ENCODE measurements at places on chromosomes 1 and 21.
A peak's percentile ranks its signal among the peaks of the same experiment; 100 is the strongest.

- no peak for DNase-seq
These were observed 370.8 kb downstream of the AMY1C start for GRCh38 chr1:104120525-104120924.

DNA sequence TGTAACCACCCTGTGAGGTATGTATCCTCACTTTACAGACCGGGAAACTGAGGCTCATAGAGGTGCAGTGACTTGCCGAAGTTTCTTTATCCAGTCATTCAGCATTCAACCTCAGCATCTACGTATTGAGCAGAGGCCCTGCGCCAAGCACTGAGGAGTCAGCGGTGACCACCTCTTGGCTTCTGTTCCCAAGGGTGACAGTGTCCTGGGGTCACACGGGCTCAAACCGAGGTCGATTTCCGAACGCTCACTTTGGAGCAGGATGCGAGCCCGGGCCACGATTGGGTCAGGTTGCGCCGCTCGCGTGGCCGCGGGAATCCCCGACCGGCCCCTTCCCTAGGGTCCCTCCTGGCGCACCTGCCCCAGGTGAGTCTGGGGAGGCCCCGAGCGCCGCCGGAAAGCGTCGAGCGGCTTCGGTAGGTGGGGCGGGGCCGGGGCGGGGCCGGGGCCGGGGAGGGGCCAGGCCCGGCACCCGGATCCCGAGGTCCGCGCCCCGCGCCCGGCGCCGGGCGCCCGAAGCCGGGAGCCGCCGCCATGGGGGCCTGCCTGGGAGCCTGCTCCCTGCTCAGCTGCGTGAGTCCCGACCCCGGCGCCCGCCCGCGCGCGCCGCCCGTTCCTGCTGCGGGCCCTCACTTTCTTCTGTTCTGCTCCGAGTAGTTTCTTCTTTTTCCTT, at the start of gene SERINC2:
Gene SERINC2, plus strand, starts transcription at position 482 of the 673 bp plus-strand sequence. Its CDS starts 53 bp downstream, at position 535.
- no peak for DNase-seq

DNA sequence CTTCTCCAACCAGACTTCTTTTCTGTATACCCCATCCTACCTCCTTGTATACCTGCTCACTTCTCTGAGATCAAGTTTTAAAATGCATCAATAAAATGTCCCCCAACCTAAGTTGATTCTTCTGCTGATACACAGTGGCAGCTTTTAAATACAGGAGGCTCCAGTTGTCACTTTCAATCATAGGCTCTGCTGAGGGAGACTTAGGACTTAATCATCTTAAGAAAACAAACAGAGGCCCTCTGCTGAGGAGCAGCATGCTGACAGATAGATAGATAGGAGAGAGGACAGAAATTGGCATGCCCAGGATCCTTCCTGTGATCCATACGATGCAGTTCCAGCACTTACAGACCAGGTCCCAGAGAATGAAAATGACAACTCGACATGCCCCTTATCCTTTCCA, 311.0 kb upstream of the PROX1 start:
- DNase-seq = no peak

- DNase-seq = no peak
These were observed 365.5 kb downstream of the KCTD3 start for GRCh38 chr1:215932558-215932957.

GRCh38 chr1:194067772-194068171, 881.4 kb upstream of the B3GALT2 start:
- no peak for DNase-seq

DNA sequence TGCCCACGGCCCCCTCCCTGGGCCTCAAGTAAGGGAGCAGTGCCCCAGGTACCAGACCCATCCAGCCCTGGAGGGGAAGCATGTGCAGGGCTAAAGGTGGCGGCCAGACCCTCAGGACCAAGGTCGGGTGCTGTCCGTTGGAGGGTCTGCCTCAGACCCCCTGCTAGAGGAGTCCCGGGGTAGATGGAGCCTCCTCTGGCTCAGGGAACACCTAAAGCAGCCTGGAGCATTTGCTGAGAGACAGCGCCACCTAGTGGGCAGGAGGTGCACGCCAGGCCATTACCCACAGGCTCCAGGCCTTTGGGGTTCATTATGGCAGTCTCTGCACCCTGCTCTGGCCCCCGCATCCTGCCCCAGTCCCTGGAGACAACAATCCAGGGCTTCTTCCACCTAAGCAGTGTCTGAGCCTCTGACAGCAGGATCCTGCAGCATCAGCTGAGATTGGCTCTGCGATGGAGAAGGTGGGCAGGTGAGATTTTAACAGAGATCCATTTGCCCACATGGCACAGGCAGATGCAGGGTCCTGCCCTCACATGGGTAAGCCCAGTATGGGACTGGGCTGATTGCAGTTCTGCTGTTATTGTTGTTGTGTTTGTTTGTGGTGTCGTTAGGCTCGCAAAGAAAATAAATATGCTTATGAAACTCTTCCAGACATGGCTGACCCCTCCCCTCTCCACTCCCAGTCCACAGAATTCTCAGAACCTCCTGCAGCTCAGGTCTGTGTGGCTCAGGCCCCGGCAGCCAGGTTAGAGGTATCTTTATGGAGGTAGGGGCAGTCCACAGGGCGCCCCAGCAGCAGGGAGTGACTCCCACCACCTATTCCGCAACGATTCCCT, 42.4 kb downstream of the CTNNBIP1 start:
- peak; percentile 51 for DNase-seq

- DNase-seq = no peak
These were observed 22.5 kb upstream of the DPYD start for GRCh38 chr1:97943354-97943753.

DNA sequence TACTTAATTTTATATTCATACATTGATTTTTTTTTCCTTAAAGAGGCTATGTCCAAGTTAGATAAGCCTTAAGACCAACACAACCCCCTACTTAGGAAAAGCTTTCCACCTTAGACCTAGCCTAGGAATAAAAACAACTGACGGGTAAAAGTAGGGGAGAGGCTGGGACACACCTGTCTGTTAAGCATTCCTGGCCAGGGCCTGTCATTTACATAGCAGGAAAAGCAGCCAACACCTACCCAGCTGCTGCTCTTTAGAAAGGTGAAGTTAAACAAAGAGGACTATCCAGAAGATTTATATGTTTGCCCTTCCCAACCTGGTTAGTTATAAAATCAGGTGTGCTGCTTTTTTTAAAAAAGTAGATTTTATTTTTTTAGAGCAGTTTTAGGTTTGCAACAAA, 29.1 kb upstream of the SAMD13 start:
- DNase-seq = no peak

DNA sequence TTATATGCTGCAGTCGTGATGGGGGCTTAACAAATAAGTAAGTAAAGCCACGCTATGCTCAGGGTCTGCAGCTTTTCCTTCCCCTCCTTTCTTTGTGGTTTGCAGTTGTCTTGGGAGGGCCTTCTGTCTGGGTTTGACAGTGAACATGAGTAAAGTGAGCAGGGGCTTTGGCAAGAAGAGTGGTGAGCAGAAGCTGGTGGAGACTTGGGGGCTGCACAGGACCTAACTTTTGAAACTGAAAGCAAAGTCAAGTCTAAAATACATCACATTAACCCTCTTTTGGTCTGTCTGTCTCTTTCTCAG, 368.6 kb upstream of the VAMP3 start:
- no peak for DNase-seq

DNA sequence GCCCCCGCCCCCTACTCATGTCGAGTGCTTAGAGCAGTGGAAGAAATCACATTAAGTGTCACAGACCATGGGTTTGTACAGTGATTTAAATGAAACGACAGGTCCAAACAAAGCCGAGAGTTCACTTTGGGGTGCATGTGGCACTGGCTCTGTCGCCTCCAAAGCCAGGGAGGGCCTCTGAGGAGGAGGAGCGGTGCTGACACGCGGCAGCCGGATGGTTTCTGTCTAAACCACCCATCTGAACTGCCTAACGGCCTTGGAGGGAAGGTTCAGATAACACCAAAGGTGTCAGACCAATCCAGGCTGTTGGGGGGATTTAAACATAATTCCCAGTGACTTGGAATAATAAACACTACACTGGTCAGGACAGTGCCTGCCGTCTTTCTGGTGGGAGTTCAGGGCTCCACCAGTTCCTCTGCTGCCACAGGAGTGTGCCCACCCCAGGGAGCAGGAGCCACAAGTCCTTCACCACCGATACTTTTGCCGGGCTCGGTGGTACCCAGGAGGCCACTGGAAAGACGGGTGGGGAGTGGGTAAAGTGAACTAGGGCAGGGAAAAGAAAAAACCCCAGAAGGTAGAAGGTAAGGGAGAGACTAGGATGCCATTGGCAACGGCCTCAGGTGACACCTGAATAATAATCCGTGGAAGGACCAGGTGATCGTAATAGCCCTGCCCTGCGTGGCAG, 78.2 kb downstream of the SLC66A1 start:
- no peak for DNase-seq

DNA sequence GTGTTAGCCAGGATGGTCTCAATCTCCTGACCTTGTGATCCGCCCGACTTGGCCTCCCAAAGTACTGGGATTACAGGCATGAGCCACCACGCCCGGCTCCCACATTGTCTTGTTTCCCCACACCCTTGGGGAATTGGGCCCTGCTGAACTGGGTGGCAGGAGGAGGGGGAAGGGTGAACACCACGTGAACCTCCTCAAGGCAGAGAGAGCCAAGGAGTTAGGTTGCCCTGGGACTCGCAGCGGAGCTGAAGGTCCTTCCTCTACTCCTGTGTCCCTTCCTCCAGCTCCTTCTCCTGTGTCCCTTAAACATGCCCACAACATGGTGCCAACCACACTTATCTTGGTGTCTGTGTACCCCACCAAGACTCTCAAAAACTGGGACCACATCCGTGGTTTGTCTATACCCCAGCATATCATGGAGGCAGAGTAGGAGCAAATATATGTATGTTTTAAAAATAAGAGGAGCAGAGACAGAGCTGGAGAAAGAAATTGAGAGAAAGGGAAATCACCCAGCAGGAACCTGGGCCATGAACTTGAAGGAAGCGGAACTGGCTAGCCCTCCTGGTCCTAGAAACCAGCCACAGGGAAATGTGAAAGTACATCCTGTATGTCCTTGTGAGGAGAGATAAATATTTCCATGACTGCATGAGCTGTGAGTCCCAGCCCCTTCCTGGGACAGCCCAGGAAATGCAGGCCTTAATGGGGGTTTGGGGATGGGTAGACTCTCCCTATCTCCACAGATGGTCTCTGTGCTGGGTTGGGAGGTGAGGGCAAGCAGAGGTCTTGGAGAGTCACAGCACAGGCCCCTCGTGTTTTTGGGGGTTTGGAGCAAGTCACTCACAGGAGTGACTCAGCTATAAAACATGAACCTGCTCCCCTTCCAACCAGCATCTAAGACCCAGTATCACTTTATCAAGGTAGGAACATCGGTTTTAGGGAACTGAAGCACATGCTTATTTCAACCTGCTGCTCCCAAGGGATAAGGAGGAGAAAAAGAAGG, 9.4 kb upstream of the TAL1 start:
- no peak for DNase-seq

DNA sequence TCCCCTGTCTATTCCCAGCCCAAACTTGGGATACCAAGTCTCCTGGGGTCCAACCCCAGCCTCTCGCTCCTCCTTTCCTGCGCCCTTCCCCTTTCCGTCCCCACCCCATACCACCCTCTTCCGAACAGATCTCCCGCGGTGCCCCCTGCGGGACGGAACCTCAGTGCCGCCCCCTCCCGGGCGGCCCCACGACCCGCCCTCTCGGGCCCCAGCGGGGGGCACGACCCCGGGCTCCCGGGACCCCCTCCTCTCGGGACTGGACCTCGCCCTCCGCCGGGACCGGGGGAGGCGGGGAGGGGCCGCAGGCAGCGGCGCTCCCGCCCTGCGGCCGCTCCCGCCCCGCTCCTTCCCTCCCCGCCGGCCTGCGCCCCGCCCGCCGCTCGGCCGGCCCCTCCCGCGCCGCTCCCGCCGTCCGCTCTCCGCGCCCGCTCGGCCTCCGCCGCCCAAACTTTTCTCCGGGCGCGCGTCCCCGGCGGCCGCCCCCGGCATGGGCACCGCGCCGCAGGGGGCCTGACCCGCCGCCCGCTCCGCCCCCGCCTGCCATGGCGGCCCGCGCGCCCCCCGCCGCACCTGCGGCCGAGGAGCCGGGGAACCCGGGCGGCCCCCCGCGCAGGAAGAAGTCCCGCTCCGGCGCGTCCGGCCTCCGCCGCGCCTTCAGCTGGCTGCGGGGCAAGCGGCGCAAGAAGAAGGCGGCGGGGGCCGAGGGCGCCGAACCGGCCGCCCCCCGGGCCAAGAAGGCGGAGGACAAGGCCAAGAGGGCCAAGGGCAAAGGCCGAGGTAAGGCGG, 39.0 kb upstream of the SYNC start:
- DNase-seq = no peak

GRCh38 chr1:10980841-10981727, 31.4 kb upstream of the TARDBP start:
- no peak for DNase-seq

GRCh38 chr1:114340892-114341291, 170.1 kb downstream of the TRIM33 start:
- no peak for DNase-seq

- no peak for DNase-seq
These were observed 36.7 kb downstream of the DNASE2B start for GRCh38 chr1:84434801-84435549.

- DNase-seq = no peak
These were observed 50.4 kb downstream of the KCNT2 start for GRCh38 chr1:196557797-196558196.

DNA sequence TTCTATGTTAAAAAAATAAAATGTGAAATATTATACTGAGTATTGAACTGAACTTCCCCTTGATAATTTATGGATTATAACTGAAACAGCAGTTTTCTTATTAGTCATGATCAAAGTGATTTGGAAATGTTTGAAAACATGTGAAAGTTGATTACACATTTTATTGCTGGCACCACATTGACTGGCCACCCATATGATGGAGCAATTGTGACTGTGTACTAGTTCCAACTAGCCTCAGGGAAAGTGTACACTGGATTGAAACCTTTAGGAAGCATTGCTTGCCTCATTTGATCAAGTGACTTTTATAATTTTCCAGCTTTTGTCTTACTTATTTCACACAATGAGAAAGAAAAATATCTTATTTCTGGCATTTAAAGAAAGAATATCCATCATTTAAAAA, 128.0 kb upstream of the ADGRL2 start:
- DNase-seq = no peak

- DNase-seq = no peak
These were observed 408.0 kb downstream of the MATN1 start for GRCh38 chr1:30315185-30315960.

- no peak for DNase-seq
These were observed 20.1 kb downstream of the GALNT2 start for GRCh38 chr1:230087028-230087716.

- DNase-seq = no peak
These were observed at the start of gene CTNNBIP1 for GRCh38 chr1:9910076-9910422. Gene CTNNBIP1, minus strand, starts transcription at chr1:9910269. Its CDS starts 38,205 bp downstream, at chr1:9872064.

DNA sequence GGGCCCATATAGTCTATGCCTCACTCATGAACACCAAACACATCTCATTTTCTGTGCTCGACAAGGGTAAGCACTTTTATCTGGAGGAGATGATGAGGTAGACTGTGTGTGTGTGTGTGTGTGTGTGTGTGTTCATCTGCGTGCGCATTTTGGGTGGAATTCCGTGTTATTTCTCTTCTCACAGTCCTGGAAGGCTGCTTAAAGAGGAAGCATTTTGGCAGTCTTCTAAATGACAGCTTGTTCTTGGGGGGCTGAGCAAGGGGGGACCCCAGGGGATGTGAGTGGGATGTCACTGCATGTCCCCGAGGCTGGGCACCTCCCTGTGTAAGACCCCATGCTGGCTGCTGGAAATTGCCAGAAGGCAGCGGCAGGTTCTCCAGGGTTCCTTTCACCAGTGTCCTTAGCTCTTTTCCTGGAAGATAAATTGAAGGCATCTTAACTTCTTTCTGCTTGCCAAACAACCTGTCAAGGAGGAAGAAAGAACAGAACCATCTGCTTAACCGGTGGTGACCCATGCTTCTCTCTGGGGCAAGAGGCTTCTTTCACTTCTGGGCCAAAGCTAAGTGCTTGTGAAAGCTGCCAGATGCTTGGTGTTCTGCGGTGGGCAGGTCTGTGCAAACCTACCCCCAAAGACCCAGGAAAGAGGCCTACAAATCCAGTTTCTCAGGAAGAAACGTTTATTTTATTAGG, 9.9 kb upstream of the RD3 start:
- DNase-seq = no peak

GRCh38 chr1:228043281-228043848, 36.6 kb downstream of the WNT3A start:
- DNase-seq = no peak

Data from NCI-H2227 treated with DMSO at 0.1 percent for 48 hours (cell line).